ENCODE measurements at places on chromosomes 4 and X.

- DNase-seq = no peak
These were observed 28.6 kb downstream of the FAM241A start for GRCh38 chr4:112173593-112174558.

GRCh38 chr4:145920205-145920604 is 18.4 kb downstream of the ZNF827 start:
- DNase-seq = no peak

GRCh38 chrX:46553935-46554334 is 8.7 kb upstream of the ZNF674 start:
- DNase-seq = no peak

DNA sequence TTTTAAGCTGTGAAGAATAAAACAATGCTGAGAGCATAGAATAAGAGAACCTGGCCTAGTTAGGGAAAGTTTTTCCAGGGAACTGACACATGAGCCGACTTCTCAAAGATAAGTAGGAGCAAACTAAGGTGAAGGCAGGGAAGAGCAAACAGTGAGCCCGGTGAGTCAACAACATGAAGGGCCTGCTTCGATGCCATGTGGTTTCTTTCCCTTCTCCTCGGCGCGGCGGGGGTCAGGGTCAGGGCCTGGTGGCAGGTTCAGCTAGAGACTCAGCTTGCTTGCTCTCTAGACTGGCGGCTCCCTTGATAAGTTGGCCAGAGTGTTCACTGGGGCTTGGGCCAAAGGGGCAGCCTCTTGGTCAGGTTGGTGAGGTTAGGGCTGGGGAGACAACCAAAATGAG is 81.1 kb downstream of the DLG3 start:
- DNase-seq = no peak

GRCh38 chrX:3326681-3327080 is 19.8 kb downstream of the MXRA5 start:
- DNase-seq = no peak

DNA sequence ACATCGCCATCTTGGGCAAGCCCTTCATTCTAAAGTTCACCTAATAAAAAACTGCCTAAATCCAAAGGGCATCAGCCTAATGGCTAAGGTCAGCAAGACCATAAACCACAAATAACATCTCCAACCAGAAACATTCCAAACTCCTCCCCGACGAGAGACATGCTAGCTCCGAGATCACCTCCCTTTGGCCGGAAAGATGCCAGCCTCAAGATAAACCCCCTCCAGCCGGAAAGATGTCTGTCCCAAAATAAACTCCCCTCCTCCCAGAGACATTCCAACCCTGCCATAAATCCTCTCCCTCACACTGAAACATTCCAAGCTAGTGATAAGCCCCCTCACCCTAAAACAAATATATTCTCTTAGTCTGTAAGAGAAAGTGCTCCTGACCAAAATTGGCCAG is 13.3 kb upstream of the DYNLT3 start:
- no peak for DNase-seq

All from activated naive CD4-positive, alpha-beta T cell treated with anti-CD3 and anti-CD28 coated beads, Interleukin-2, amount 10 ng/mL, durations not matched to agents 7 days and 5 days (primary cell).